ENCODE measurements at places on chromosomes 12 and 14.

- DNase-seq, result no peak
These were observed 71.6 kb upstream of the CNTN1 start for GRCh38 chr12:40620564-40621019.

- DNase-seq, result no peak
These were observed 67.6 kb downstream of the AACS start for GRCh38 chr12:125132698-125133400.

DNA sequence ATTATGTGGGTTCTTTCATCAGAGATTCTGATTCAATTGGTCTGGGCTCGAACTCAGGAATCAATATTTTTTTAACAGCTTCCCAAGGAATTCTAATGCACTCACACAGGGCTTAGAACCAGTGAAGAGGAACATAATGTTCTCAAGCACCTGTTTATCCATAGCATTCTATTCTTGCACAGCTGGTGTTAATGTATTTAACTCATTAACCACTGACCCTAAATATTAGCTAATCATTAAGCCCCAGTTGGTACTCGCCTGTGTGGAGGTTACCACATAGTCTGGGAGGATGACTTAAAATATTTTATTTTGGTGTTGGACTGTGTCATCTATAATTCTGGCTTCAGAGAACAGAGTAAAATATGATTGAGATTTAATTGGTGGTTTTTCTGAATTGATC, 45.3 kb downstream of the LRP6 start:
- DNase-seq, result no peak

DNA sequence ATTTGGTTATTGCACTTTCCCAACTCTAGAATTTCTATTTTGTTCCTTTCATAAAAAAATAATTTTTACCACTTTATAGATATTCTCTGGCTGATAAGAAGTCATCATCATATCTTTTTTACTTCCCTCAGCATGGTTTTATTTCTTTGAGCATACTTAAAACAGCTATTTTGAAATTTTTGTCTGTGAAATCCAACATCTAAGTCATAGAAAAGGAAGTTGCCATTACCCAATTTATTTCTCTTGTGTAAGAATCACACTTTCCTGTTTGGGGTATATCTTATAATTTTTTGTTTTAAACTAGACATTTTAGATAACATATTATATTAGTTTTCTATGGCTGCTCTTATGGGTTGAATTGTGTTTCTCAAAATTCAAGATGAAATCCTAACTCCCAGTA, 400.2 kb upstream of the OR4E1 start:
- no peak for DNase-seq

DNA sequence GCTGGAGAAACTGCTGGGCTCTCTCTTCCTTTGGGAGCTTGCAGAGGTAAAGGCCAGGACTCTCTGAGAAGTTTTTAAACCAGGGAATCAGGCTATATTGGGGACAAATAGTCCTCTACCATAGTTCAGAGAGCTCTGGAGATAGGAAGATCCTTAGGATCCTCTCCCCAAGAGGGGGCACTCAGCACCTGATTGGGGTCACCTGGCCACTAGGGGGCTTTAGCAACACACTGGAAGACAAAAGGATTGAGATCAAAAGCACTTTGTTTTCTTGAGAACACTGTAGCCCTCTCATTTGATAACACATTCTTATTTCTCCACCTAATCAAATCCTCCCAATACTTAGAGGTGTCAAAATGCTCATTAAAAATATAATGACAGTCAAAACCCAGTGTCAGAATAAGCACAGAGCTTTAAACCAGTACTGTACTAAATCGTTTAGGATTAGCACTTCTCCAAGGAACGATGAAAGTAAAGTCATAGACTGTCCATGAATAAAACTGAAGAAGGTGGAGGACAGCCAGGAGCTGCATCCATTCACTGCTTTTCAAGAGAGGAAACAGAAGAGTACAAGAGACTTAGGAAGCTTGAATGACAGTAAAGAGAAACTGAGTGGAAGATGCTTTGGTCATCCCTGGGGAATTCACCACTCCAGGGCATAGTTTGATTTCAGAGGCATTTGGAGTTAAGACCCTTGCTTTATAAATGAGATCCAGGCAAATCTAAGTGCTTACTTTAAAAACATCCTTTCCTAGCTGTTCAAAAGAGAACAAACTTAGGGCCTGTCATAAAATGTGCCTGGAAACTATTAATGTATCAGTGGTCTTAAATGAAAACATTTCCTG, 26.5 kb downstream of the BMP4 start:
- DNase-seq, result peak; percentile 10

DNA sequence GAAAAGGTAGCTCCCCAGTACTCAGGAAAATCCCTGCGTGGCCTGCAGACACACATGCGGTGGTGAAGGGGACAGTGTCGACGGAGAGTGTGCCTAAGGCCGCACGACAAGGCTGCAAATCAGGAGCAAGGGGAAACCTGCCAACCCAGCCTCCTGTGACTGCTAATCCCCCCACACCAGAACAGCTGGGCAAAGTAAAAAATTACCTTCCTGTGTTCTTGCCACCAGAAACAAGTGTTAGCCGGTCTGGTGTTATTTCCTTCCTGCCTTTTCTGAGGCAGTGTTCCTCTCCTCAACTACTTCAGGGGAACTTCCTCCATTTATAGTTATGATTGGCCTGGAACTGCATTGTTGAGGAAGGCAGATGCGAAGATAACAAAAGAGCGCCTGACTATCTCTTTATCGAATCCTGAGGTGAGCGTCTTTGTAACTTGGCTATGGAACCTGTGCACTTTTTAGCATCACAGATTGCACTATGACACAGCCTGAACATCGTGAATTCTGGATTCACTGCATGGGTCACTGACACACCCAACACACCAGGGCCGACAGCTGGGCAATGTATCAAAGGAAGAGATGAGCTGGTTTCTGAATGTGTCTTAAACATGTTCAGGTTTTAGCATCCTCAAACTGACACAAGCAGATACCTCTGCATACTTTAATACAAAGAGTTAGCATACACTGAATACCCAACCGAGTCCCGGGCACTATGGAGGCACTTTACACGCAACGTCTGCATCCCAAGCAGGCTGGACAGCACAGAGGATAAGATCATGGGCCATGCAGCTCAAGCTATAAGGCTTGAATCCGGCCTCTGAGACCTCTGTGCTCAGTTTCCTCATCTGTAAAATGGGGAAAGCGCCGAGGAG, 28.9 kb downstream of the SLC15A4 start:
- DNase-seq, result no peak

DNA sequence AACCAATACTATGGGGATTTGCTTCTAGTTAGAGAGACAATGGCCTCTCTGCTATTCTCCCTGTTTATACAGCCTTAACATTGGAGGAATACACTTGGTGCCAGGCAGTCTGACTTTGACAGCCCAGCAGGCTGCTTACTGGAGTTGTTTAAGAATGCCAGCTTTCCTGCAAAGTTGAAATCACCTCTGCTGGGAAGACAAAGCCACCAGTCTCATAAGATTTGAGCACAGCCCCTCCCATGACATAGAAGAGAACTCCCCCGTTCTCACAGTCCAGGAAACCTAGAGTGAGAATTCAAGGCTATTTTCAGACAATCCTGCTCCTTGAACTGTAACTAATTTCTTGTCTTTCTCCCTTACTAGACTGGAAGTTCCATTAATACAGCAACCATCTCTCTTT, 21.1 kb upstream of the CATSPERB start:
- no peak for DNase-seq

- no peak for DNase-seq
These were observed 38.7 kb upstream of the GPATCH2L start for GRCh38 chr14:76112889-76113624.

GRCh38 chr12:89707703-89708564, 704 bp downstream of the ATP2B1 start:
- peak; percentile 39 for DNase-seq

DNA sequence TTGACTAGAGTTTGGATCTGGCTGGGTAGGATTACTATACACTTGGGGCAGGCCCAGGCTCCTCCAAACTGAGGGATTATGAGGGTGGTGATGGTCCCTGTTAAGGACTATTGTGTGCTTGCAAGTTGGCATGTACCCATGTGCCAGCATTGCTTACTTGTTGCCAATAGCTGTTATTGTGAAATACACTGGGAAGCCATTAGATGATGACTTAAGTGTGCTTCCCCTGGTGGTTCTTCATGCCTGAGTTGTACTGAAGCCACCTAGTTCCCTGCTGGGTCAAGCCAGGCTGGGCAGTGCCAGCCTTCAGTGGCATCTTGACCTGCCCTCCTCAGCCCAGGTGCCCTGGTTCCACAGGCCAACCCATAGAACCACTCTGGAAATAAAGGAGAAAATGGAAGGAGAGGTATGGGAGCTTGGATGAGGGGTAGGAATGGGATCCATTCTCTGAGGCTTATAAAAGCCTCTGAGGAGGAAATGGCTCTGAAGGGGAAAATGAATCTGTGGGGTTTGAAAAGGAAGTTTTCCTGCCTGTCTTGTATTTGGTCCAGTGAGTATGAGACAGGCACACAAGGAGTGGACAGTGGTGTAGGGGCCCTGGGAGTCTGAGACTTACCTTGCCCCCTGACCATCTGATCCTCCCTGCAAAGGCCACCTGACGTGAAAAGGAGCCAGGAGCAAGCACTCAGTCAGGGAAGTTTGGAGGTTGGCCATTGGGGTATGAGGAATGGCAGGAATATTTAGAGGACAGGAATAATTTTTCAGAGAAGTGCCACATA, 724 bp downstream of the LTB4R start:
- no peak for DNase-seq

DNA sequence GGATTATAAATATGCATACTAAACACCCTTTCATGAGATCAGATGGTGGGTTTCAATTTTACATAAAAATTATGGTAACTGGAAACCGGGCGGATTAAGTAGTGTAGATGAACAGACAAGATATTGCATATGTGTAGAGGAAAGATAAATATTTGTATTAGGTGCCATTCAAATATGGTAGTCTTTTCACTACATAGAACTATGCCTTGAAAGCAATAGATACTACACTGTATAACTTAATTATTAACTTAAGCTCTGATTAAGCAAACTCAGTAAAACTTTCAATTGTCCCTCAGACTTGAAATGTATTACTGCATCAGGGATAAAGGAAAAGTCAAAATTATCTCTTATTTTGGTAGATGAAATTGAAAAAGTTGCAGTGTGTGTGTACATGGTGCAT, 1.9 kb downstream of the PTPN21 start:
- no peak for DNase-seq

- DNase-seq, result no peak
These were observed 11.1 kb upstream of the TMTC1 start for GRCh38 chr12:29794862-29795261.

GRCh38 chr12:32273063-32273522, 126.3 kb upstream of the FGD4 start:
- DNase-seq, result no peak

Measured in T-helper 9 cell (primary cell).